NCI-H1417 (cell line): ENCODE measurements at places on chromosomes 16 and 17.

DNA sequence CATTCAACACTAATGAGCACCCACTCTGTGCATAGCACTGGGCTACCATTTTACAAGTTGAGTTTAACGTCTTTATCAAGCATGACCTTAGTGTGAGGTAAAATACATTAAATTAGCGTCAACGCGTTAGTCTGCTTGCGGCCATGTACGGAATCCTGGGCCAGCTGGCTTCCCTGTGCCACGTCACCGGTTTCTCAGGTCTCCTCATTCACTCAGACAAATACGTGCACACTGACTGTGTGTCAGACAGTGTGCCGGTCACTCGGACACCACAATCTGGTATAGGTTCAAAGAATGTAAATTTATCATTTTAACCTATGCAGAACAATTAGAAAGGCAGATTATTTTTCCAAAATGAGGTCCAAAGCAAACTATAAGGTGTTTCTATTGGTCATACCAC lies 21.4 kb upstream of the YWHAE start:
- DNase-seq: no peak

GRCh38 chr16:80113873-80114574 lies 426.8 kb upstream of the DYNLRB2 start:
- DNase-seq: no peak

DNA sequence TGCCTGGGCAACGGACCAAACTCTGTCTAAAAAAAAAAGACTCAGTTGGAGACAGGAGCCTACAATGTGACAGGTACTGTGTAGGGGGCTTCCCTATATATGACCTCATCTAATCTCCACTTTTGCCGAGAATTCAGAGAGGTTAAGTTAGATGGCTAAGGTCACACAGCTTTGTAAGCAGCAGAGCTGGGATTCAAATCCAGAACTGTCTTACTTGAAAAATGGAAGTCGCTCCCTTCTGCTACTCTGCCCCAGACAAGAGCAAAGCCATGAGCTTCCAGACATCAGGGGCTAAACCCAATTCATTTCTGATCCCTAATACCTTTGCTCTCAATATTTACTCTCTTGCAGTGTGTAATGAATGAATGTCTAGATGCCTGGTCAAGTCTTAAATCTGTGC lies 41.5 kb upstream of the ABCC12 start:
- no peak for DNase-seq

GRCh38 chr17:74738051-74738996 lies 1.3 kb downstream of the RAB37 start:
- peak; percentile 26 for DNase-seq

GRCh38 chr16:85568519-85568918 lies 44.6 kb upstream of the GSE1 start:
- no peak for DNase-seq

DNA sequence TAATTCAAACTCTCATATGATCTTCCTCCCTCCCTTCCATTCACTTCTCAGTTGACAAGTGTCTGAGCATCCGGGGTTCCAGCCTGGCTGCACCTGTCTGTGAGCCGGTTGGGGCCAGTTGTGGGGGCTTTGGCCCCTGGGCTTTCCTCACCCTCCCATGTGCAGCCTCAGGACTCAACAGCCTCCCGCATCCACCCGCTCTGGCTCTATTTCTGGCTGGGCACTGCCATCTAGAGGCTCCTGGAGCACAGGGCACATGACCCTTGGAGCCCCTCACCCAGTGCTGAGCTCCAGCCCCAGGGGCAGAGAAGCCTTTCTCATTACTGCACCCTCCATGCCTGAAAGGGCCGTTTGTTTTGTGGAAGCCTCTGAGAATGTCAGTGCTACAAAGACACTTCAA lies 43.3 kb downstream of the HAPSTR1 start:
- DNase-seq: peak; percentile 63

DNA sequence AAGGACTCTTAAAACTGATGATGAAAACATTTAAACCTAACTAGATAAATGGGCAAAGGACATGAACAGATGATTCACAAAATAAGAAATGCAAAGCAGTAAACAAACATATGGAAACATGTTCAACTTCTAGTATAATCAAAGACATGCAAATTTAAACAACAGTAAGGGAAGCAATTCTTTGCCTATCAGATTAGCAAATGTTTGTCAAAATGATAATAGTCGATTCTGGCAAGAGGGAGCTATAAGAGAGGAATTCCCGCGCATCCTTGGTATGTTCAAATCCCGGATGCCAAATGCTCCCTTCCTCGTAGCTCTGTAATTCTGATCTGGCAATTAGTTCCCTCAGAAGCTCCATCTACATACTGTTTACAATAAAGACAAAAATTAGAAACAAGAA lies 320.5 kb downstream of the PHKB start:
- DNase-seq: no peak

DNA sequence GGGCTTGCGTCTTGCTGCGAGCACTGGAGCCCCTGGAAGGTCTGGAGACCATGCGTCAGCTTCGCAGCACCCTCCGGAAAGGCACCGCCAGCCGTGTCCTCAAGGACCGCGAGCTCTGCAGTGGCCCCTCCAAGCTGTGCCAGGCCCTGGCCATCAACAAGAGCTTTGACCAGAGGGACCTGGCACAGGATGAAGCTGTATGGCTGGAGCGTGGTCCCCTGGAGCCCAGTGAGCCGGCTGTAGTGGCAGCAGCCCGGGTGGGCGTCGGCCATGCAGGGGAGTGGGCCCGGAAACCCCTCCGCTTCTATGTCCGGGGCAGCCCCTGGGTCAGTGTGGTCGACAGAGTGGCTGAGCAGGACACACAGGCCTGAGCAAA lies 7.4 kb downstream of the MPG start:
- DNase-seq: no peak

GRCh38 chr17:2084766-2085647 lies 30.1 kb downstream of the HIC1 start:
- no peak for DNase-seq

DNA sequence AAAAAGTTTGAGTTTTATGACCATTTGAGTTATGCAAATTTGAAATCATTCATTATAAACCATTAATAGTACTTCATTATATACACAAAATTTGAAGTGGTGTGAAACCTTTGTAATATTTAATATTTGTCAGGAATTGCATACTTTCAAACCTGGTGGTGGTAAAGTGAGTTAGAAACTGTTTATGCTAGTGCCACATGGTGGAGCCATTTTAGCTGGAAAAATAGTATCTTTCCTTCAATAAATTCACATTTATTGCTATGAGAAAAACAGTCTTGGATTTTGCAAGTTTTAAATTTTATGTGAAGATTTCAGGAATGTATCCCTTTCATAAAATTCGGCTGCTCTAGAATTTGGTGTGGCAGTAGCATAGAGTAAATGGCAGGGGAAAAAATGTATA lies 7.3 kb upstream of the BLMH start:
- peak; percentile 6 for DNase-seq

DNA sequence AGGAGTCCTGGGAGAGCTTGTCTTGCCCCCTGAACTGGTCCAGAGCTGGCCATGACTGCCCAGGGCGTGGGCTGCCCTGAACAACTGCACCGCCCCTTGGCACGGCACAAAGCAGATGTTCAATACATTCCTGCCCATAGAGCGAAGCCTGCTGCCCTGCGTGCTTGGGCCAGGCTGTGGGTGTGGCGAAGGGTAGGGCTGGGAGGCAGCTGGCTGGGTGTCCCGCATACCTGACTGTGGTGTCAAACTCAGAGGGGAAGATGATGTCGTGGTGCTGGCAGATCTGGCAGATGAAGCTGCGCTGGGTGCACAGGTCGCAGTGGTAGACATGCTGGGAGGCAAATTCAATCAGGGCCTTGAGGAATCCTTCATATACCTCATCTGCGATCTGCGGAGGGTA lies 124.2 kb upstream of the SMURF2 start:
- no peak for DNase-seq

- no peak for DNase-seq
These were observed 60.1 kb downstream of the ARSG start for GRCh38 chr17:68351395-68351794.

- DNase-seq: peak; percentile 77
These were observed 83.5 kb upstream of the IRX5 start for GRCh38 chr16:54847207-54847606.
